ENCODE measurements at places on chromosomes 11 and 22. TPM values are rescaled to one million over a fixed set of nuclear protein-coding genes. Genes with fewer than 3 reads are reported as not detected.

DNA sequence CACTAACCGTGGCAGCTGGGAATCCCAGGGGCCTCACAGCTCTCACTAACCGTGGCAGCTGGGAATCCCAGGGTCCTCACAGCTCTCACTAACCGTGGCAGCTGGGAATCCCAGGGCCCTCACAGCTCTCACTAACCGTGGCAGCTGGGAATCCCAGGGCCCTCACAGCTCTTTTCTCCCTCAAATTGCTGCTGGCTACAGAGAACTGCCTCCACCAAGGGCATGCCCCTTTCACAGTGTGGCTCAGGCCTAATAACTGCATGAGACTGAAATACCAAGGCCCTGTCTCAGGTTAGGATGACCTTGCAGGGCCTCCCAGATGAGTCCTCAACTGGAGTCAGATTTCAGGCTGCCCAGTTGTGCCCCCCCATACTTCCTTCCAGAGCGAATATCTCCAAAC is 35.1 kb upstream of the GGTLC2 start:
- H3K36me3 ChIP-seq = no peaks in the 10 kb centered on the region
- peaks cover 7% of the 10 kb centered on the region for H3K27me3 ChIP-seq
- no peak overlapping the region for H3K4me3 ChIP-seq
- H3K4me1 ChIP-seq = no peaks in the 10 kb centered on the region

The P2RY2 gene
- not detected for total RNA-seq

The CLDN25 gene
- total RNA-seq = not detected

- no peaks in the 10 kb centered on the region for H3K4me1 ChIP-seq
- H3K36me3 ChIP-seq = no peaks in the 10 kb centered on the region
- H3K4me3 ChIP-seq = no peak overlapping the region
- no peaks in the 10 kb centered on the region for H3K27me3 ChIP-seq
- no peak for DNase-seq
- H3K27ac ChIP-seq = no peak overlapping the region
These were observed 166.2 kb downstream of the LDLRAD3 start for GRCh38 chr11:36109850-36110606.

The PAMR1 gene
- total RNA-seq = not detected

DNA sequence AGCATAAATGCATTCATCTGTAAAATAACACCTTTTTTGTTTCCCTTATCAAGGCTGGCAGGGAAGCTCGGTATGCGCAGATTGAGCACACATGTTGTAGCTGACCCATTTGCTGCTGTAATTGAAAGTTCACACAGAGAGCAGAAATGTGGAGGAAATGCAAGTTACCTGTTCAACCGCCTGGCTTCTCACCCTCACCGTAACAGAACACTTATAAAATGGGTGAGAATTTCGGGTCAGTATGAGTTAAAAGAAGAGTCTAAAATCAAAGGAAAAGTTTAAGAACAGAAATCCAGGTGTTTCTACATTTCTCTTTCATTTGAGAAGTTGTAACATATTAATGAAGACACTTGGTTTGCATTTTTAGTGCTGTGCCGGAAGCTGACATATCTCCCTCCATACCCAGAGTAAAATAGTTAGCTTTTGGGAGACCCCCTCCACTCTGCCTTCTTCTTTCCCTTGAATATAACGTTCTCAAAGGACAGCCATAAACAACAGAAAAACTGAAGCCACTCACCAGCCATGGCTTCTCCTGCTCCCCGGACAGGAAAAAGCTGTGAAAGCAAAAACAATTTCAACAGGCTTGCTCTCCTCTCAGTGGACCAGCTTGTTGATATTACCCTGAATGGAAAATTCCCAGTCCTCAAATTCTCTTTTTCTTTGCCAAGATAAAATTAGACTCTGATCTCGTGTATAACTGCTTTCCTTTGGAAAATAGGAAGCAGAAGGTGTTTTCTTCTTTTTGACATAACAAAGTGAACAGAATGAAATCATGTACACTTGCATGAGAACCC is at the start of gene CASP12:
Gene CASP12 (minus strand): TSS at position 570 of the 794 bp plus-strand sequence.
- peak within 1 kb of the TSS; percentile 82 for H3K27ac ChIP-seq
- peaks cover 29% of the 10 kb centered on the region for H3K4me1 ChIP-seq
- H3K36me3 ChIP-seq = peaks cover 15% of the 10 kb centered on the region
- peak within 1 kb of the TSS; percentile 53 for H3K4me3 ChIP-seq

The GLYATL2 gene
- not detected for total RNA-seq

DNA sequence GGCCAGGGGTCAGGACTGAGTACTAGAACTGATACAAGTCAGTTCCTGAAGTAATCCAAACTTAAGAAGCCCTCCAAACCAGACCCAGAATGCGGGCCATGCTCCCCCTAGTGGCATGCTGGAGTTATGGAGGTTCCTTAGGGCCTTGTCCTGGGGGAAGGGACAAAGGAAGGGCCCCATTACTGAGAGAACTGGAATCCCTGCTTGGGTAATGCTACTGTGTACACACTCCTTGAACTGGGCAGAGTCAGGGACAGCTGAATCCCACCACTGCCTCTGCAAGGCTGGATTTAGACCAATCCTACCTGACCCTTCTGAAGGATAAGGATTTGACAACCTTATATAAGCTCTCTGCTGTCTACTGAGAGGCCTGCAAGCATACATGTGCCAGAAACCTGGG is 97.3 kb upstream of the AKIP1 start:
- H3K4me1 ChIP-seq = peaks cover 9% of the 10 kb centered on the region
- DNase-seq = peak; percentile 67
- no peak overlapping the region for H3K27ac ChIP-seq
- H3K4me3 ChIP-seq = no peak overlapping the region
- H3K36me3 ChIP-seq = no peaks in the 10 kb centered on the region

GRCh38 chr11:105137286-105137685 is 2.3 kb downstream of the CARD18 start:
- H3K27ac ChIP-seq = no peak overlapping the region
- no peaks in the 10 kb centered on the region for H3K4me1 ChIP-seq
- H3K27me3 ChIP-seq = no peaks in the 10 kb centered on the region
- DNase-seq = no peak
- no peak overlapping the region for H3K4me3 ChIP-seq

GRCh38 chr11:85725510-85726258 is 39.7 kb upstream of the CCDC89 start:
- no peaks in the 10 kb centered on the region for H3K4me1 ChIP-seq
- no peak for DNase-seq
- no peak overlapping the region for H3K4me3 ChIP-seq
- no peaks in the 10 kb centered on the region for H3K27me3 ChIP-seq
- no peak overlapping the region for H3K27ac ChIP-seq

The SMIM35 gene
- 2.4 TPM for total RNA-seq

GRCh38 chr11:16099343-16099900 is 256.9 kb downstream of the SOX6 start:
- H3K36me3 ChIP-seq = no peaks in the 10 kb centered on the region
- H3K4me3 ChIP-seq = no peak overlapping the region
- no peak for DNase-seq
- no peaks in the 10 kb centered on the region for H3K4me1 ChIP-seq

The C11orf97 gene
- not detected for total RNA-seq

The SLC37A2 gene
- total RNA-seq = 0.68 TPM

- H3K36me3 ChIP-seq = no peaks in the 10 kb centered on the region
- H3K27me3 ChIP-seq = no peaks in the 10 kb centered on the region
- no peak overlapping the region for H3K4me3 ChIP-seq
- H3K4me1 ChIP-seq = peaks cover 16% of the 10 kb centered on the region
These were observed 11.1 kb upstream of the SOX10 start for GRCh38 chr22:37995460-37995859.

The SCN2B gene
- not detected for total RNA-seq

The ZNF70 gene
- 2.1 TPM for total RNA-seq

- H3K27ac ChIP-seq = no peak overlapping the region
- H3K36me3 ChIP-seq = no peaks in the 10 kb centered on the region
- H3K27me3 ChIP-seq = peaks cover under 1% of the 10 kb centered on the region
- H3K4me3 ChIP-seq = no peak overlapping the region
These were observed 41.8 kb upstream of the BARX2 start for GRCh38 chr11:129333873-129334272.

The CRYBA4 gene
- total RNA-seq = not detected
